ENCODE measurements at places on chromosomes 2 and 18.

DNA sequence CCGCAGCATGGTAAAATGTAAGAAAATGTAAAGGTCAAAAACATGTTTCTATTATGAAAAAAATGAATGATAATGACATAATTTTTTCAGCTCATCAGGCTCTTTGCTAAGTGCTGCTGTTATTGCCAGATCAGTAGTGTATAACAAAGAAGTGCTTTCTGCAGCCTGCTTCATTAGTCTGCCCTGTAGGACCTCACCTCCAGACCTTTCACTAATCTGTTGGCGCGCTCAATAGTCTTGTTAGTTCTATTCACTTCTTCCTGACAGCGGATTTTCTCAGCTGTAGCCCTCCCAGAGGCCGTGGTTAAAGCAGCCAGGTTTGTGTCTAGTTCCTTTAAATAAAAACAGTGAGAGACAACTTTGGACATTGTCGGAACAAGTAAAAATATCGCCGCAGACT lies 97.7 kb downstream of the CDCA7 start:
- no peak for DNase-seq

DNA sequence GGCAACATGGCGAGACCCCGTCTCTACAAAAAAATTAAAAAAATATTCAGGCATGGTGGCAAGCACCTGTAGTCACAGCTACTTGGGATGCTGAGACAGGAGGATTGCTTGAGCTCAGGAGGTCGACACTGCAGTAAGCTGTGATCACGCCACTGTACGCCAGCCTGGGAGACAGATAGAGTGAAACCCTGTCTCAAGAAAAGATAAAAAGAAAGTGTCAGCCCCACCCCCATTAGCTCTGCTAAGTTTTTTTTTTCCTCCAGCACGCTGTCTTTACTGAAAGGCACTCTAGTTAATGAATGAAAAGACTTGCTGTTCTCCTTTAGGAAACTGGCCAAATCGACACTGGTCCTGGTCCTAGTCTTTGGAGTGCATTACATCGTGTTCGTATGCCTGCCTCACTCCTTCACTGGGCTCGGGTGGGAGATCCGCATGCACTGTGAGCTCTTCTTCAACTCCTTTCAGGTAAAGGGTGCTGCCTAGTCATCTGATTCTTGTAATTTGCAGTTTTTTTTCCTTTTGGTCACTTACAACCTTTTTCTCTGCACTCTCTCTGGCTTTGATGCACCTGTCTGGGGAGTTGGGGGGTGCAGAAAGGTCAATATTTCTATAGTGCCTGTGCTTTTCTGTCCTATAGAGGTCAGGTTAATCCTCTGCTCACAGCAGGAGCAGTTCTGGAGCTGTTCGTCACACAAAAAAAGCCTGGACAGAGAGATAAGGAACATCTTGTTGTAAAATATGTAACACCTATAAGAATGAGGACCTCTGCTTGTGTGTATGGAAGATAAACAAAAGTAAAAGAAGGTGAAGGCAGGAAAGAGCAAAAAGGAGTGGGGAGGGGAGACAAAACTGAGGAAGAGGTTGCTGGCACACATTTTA lies 82.3 kb downstream of the PTH2R start:
- DNase-seq, result no peak

GRCh38 chr2:64605026-64605471 lies 48.7 kb downstream of the SERTAD2 start:
- no peak for DNase-seq

DNA sequence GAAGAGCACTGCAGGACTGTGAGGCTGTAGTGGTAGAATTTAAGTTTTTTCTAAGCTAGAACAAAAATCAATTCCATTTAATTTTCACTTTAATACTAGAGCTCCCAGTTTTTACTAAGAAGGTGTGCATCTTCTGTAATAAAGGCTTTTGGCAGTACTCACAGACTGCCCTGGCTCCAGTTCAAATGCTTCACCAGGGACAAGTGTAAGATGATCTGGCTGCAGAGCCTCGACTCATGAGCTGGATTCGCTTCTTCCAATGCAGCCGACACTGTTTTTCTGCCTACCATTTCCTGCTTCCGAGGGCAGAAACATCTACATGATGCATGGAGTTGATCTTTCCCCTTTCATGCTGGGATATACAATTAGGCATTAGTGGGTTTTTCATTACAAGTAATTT lies 87.0 kb downstream of the FARSB start:
- DNase-seq, result no peak

DNA sequence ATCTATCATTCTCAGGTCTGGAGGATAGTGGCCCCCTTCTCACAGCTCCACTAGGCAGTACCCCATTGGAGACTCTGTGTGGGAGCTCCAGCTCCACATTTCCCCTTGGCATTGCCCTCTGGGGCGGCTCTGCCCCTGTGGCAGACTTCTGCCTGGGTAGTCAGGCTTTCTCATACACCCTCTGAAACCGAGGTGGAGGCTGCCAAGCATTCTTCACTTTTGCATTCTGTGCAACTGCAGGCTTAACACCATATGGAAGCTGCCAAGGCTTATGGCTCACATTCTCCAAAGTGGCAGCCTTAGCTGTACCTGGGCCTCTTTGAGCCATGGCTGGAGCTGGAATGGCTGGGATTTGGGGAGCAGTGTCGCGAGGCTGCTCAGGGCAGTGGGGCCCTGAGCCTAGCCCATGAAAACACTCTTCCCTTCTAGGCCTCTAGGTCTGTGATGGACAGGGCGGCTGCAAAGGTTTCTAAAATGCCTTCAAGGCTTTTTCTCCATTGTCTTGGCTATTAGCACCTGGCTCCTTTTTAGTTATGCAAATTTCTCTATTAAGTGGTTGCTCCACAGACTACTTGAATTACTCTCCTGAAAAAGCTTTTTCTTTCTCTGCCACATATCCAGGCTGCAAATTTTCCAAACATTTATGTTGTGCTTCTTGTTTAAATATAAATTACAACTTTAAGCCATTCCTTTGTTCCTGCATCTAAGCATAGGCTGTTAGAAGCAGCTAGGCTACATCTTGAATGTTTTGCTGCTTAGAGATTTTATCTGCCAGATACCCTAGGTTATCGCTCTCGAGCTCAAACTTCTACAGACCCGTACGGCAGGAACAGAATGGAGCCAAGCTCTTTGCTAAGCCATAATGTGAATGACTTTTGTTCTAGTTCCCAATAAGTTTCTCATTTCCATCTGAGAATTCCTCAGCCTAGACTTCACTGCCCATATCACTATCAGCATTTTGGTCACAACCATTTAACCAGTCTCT lies 206.5 kb downstream of the CPS1 start:
- no peak for DNase-seq

GRCh38 chr2:98381494-98381893 lies 35.2 kb downstream of the CNGA3 start:
- DNase-seq, result no peak

DNA sequence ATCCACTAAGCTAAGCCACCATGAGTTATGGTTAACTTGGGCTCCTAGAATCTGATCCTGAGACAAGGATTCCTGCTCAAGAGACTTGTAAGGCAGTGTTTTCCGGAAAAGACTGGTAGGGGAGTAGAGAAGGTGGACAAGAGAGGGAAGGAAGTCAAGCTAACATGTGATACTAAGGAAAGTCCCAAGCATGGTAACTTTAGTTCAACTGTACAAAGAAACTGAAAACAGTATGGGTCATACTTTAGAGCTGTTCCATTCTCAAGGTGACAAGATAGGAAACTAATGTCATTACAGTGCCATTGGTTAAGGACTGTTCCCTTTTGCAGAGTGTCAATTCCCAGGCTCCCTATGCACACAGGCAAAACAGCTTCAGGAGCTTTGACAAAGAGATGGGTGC lies 5.8 kb downstream of the MYO5B start:
- DNase-seq, result no peak

- DNase-seq, result no peak
These were observed 72.7 kb downstream of the NXPH2 start for GRCh38 chr2:138707392-138708074.

- DNase-seq, result no peak
These were observed 58.8 kb downstream of the APOB start for GRCh38 chr2:20985062-20985461.

DNA sequence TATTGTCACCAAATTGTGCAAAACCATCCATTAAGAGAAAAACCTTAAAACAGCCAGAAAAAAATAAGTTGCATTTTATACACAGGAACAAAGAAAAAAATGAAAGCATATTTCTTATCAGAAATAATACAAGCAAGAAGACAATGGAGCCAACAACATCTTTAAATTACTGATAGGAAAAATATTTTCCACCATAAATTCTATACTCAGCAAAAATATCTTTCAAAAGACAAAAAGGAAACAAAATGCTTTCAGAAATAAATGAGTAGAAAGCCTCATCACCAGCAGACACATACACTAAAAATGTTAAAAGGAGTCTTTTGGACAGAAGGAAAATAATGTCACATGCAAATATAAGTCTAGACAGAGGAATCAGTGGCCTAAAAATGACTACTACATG lies 106.4 kb upstream of the TRIB2 start:
- DNase-seq, result no peak

- no peak for DNase-seq
These were observed 995.6 kb upstream of the FANCL start for GRCh38 chr2:59236723-59237122.

- DNase-seq, result peak; percentile 74
These were observed 23.7 kb downstream of the TMEM127 start for GRCh38 chr2:96241900-96242611.

- no peak for DNase-seq
These were observed 14.7 kb downstream of the CAPN10 start for GRCh38 chr2:240601061-240601830.

DNA sequence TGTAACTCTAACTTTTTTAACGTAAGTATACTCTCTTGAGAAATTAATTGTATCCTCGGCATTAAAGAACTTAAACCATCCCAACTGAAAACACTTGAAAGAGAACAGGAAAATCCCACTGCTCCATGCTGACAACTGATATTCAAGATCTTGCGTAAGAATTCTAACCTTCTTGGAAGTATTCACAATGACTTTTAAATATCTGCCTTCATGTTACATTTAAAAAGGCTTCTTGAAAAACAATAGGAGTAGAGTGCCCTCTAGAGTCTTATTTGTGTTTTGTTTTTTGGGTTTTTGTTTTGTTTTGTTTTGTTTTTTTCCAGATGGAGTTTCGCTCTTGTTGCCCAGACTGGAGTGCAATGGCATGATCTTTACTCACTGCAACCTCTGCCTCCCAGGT lies 65.4 kb upstream of the DNAJC10 start:
- no peak for DNase-seq

DNA sequence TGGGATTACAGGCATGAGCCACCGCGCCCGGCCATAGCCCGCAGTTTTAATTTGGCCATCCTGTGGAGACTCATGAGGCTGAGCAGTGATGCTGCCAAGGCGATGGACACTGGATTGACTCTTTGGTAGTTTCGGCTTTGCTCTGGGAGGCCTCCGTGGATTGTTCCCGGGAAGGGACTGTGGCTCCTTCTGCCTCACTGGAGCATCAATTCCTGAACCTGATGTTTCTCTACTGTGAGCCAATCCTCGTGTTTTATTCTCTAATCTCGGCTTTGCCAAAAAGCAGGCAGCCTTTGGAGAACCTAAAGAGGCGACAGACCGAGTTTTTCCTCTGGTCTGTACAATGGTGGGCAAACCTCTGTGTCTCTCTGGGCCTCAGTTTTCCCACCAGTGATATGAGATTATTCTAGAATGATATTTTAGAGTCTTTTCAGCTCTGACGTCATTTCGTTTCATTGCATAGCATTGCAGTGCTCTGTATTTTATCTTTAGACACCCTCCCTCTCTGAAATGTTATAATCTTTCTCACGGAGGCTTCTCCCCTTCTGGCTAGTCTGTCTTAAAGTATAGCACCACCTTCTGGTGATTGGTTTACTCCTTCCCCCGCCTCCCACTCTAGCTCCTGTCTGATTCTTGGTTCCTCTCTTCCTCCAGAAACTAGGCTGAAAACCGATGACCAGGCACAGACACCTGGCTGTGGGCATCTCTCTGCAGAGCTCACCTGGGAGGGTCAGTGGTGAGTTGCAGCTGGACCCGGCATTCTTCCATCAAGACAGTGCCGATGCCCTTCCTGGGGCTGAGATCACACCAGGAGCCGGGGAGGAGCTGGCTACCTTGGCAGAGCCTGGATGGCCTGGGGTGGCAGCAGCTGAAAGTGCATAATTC lies 341.3 kb downstream of the MYCN start:
- DNase-seq, result no peak

- DNase-seq, result no peak
These were observed 21.4 kb downstream of the NCOA1 start for GRCh38 chr2:24512404-24512803.
